ENCODE measurements at places on chromosomes 5 and 9.

DNA sequence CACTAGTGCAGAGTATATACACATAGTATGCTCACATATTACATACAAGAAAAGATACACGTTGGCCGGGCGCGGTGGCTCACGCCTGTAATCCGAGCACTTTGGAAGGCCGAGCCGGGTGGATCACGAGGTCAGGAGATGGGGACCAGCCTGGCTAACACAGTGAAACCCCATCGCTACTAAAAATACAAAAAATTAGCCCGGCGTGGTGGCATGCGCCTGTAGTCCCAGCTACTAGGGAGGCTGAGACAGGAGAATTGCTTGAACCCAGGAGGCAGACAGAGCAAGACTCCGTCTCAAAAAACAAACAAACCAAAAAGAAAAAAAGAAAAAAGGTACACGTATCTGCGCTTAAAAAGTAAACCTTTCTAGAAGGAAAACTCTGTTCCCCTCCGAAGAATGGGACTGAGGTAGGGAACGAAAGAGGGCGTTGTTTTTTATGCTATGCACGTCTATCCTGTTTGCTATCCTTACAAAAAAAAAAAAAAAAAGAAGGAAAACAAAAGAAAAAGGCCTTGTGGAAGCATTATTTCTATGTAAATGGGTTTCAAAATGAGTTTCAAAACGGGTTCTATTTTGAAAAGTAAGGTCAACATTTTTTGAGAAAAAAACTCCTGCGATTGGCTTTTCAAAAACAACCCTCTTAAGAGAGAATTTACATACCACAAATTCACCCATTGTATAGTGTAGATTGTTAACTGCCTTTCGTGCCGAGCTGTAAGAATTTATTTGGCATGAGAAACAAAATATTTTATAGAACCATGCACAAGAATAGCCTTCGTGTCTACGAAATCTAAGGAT lies 1.2 kb downstream of the AK3 start:
- no peak for DNase-seq

DNA sequence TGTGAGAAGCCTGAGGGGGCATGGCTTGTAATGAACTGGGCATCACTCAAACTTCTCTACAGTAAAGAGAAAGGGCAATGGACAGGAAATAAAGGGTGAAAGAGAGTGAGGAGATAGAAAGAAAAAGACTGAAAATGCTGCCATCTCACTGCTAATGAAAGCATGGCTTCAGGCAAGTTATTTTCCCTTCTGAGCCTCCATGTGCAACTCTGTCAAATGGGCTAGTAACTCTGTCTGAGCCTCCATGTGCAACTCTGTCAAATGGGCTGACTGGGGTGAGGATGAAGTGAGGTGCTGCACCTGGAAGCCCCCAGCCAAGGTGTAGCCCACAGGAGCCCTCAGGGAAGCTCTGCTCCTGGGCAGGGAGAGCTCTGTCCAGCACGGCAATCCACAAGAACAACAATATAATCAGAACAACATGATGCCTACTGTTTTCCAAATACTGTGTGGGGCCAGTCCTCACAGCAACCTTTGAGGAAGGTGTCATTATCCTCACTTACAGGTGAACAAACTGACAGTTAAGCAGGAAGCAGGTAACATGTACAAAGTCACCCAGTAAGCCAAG lies 73.8 kb upstream of the XPA start:
- DNase-seq, result no peak

GRCh38 chr5:179346401-179346800 lies 1.1 kb upstream of the ADAMTS2 start:
- no peak for DNase-seq

- DNase-seq, result no peak
These were observed 39.5 kb upstream of the MAMDC2 start for GRCh38 chr9:70003901-70004714.

GRCh38 chr9:134403682-134404301 lies 77.5 kb downstream of the RXRA start:
- peak; percentile 24 for DNase-seq

GRCh38 chr5:176296-176823 lies 14.9 kb upstream of the LRRC14B start:
- DNase-seq, result no peak

DNA sequence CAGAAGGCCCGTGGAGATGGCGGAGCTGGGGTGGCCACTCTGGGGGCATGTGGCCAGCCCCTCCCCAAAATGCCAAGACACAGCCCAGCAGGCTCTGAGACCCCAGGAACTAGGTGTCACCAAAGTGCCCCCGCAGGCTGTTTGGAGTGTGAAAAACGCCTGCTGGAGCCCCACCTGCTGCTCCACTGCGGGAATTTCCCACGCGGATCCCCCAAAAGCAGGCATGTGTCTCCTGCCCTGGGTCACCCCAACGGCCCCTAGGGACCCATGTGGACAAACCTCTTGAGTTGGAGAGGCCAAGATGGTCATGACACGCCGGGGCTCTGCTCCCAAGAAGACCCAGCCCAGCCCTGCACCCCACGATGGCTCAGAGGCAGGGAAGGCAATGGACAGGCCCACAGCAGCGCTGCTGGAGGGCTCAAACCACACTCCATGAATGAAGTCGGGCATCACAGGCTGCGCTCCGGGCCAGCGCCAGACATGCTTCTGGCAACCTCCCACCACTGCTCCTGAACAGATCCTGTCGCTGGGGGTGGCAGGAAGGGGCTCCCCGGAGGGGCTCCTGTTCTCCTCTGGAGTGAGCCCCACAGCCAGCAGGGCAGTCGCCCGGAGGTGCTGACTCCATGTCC lies 15.3 kb downstream of the NOTCH1 start:
- no peak for DNase-seq

- no peak for DNase-seq
These were observed 4.8 kb upstream of the NFIL3 start for GRCh38 chr9:91428436-91428835.

DNA sequence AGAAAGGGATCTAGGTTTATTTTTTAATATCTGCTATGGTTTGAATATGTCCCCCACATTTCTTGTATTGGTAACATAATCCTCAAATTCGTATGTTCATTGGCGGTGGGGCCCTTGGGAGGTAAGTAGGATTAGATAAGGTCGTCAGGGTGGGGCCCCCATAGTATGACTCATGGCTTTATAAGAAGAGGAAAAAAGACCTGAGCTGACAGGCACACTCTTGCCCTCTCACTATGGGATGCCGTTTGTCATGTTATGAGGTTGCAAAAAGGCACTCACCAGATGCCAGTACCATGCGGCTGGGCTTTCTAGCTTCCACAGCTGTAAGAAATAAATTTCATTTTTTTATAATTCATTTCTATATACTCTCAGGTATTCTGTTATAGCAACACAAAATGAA lies 67.3 kb upstream of the SGCD start:
- no peak for DNase-seq

- DNase-seq, result no peak
These were observed 166.4 kb downstream of the TLE1 start for GRCh38 chr9:81522716-81523551.

DNA sequence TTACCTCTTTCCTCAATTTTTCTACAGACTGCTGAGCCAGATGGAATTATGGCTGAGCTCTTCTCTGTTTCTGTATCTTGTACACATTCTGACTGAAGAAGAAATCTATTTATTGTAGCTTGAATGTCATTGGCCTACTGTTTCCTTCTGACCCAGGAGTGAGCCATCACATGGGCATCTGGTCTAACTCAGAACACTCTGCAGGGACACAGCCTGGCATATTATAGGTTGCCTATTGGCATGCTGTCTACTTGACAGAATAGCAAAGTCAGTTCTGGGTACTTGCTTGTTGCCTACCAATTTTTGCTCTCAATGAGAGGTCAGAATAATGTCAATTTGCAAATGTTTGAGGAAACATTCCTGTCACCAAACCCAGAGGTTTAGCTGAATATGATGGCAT lies 7.3 kb downstream of the PCDHAC2 start:
- no peak for DNase-seq

DNA sequence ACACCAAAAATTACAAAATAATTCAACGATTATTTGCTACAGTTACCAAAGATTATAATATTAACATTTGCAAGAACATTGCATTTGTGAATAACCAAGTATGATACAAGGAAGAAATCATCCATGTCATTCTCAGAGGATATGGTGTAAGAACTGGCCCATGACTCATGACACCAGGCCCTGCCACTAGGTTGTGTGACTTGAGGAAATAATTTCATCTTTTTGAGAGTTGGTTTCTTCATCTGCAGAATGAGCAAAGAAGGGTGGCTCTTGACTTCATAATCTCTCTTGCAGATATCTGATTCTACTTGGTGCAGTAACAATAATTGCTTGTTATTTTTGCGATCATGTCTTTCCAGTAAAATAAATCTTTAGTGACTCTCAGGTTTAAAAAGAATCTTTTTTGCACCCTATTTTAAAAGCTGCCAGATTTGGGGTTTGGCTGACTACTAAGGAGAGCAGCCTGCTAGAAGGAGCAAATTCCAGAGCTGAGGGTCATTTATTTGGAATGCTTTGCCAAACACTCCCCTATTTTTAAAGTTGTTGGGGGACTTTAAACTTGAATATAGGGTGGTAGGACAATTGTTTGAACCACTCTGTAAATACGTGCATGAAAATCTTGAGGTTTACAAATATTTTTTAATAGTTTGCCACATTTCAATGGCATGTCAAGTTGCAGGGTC lies 23.5 kb downstream of the ITGA1 start:
- no peak for DNase-seq

GRCh38 chr9:33117796-33118195 lies 41.3 kb upstream of the SMU1 start:
- no peak for DNase-seq

GRCh38 chr9:4792054-4792571 lies 631 bp upstream of the RCL1 start:
- DNase-seq, result no peak

GRCh38 chr9:27394154-27394825 lies 97.3 kb upstream of the EQTN start:
- DNase-seq, result no peak

GRCh38 chr5:15703901-15704300 lies 203.9 kb downstream of the FBXL7 start:
- DNase-seq, result no peak

GRCh38 chr5:117638581-117638980 lies 1064.0 kb upstream of the SEMA6A start:
- DNase-seq, result no peak

DNA sequence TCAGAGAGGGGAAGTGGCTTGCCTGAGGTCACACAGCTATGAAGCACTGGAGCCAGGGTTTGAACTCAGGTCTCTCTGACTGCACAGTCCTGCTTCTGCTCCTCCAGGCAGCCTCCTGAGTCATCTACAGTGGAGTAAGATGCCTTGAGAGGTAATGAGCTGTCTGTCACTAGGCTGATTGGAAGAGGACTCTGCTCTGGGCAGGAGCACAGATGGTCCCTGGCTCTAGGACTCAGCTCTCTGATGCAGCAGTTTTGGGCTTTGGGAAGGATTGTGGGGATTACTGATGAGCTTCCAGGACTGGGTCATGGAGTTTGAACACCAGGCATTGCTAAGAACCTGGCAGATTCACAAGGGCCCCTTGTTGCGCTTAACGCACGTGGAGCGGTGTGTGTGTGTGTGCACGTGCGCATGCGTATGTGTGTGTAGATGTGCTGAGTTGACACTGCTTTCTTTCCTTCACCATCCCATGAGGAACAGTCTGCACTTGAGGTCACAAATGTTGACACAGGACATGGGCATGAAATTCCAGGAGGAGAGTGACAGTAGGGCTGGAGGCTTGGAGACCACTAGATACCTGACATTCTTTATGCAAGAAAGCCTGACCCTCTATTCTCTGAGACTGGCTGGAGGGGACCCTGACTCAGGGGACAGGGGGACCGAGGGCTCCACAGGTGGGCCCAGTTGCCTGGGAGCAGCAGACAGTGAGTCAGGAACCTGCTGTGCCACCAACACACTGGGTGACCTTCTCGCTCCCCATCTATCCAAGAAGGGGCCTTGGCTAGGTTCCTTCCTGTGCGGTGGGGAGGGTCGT lies 170.5 kb downstream of the RGS3 start:
- no peak for DNase-seq

DNA sequence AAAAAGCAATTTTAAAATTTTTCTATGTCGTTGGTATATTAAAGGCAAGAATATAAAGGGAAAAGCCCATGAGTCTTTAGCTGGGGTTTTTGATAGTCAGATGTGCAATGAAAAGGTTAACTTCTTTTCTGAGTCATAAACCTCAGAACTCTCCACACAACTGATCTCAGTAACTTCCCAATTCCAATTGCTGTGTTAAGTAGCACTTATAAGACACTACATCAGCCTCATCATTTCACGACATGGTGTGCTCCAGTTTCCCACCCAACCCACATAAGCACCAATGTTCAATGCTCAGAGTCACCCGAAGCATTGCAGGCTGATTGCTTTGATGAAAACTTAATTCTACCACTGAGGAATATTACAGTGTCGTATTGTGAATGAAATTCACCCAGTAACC lies 155.8 kb downstream of the TSSK1B start:
- DNase-seq, result no peak

DNA sequence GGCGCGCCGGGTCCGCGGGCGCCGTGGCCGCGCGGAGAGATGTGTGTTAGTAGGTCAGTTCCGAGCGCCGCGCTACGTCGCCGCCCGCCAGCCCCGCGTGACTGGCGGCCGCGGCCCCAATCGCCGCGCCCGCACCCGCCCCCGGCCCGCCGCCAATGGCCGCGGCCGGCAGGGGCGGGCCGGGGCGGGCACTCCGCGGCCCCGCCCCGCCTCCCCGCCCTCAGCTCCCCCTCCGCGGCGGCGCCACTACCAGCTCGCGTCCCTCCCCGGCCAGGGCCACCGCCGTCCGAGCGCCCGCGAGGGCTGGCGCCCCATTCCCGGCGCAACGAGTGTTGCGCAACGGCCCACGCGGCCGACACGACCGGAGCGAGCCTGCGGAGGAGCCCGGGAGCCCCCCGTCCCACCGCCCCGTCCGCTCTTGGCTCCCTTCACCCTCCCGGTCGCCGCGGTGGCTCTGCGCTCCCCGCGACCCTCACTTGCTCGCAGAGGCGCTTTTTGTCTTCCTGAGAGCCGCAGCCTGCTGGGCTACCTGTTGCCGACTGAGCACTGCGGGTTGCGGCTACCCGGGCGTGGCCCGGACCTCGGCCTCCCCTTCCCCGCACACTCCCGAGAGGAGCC lies at the start of gene NFIL3:
NFIL3 (minus strand) TSS at position 48 of the 618 bp plus-strand sequence. CDS start 13,098 bp downstream, outside the sequence.
- peak; percentile 64 for DNase-seq

- no peak for DNase-seq
These were observed 139.8 kb upstream of the EDIL3 start for GRCh38 chr5:84524491-84524890.

DNA sequence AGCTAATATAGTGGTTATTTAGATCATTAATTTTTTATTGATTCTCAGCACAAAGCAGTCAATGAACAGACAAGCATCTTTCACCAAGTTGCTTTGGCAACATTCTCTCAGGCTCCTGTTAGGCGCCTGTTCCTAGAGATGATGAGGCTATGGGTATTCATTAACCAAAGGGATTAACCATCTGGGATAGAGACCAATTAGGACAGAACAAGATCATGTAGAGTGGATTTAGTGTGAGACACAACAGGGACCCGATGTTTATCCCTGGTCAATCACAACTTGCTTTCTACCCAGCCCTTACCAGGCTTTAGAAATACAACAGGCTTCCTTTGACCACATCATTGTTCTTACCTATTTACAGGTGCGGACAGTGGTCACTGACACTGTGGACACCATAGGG lies 82.2 kb downstream of the PJA2 start:
- no peak for DNase-seq
